NCI-H748 treated with DMSO at 0.1 percent for 48 hours (cell line): ENCODE measurements at places on chromosomes 1 and 21.

DNA sequence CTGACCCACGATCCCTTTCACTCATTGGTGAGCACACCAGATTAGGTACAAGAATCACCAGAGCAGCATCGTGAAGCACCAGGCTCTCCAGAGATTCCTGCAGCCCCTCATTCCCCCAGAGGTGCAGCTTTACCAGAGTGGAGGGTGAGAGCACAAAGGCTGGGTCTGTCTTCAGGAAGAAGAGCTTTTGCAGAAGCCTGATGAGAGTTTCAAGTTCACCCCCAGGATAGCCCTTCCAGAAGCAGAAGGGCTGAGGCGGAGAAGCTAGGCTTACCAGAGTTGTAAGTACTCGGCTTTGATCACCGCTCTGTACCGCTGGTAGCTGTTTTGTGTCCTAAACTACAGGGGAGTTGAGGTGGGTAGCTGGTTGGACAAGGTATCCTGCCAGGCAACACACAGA, 3.1 kb downstream of the TSSK3 start:
- no peak for DNase-seq

DNA sequence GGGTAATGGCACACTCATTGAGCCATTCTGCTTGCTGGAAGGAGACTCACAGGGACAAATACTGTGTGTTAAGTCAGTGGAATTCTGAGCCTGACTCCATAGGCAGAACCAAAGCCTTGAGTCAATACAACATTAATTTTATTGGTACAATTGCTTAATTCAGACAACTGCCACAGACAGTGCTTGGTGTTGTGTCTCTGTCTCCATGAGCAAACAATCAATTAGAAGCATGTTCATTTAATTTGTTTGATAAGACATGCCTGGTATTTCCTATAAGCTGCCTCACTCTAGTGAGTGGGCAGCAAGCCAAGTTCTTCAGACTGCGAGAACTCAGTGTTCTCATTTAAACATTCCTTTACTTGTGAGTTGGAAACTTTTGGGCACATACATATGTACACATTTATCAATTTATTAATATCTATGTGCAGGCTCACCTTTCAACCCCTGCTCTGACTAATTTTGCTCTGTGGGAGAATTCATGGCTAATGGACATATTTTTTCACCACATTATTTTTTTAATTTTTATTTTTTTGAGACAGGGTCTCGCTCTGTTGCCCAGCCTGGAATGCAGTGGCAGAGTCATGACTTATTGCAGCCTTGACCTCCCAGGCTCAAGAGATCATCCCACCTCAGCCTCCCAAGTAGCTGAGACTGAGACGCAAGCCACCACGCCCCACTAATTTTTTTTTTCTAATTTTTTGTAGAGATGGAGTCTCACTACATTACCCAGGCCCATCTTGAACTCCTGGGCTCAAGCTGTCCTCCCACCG, 4.5 kb upstream of the SRSF10 start:
- no peak for DNase-seq

DNA sequence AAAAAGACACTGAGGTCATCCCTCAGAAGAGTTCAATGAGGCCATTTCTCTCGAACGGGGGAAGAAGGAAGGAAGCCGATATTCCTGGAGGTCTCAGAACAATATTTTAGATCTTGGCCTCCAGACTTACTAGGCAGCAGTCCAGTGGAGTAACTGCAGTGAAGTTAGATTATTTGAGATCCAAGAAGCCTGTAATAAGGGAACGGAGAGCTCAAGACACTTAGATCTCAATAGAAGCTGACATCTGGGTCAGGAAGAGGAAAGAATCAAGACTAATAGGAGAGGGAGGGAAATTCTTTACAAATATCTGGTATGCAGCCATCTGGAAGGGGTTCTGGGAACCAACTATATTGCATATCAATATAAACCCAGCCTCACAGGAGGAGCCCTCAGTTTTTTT, 13.6 kb upstream of the ENAH start:
- DNase-seq = no peak

GRCh38 chr1:35477870-35478269, 79.3 kb downstream of the KIAA0319L start:
- DNase-seq = no peak

DNA sequence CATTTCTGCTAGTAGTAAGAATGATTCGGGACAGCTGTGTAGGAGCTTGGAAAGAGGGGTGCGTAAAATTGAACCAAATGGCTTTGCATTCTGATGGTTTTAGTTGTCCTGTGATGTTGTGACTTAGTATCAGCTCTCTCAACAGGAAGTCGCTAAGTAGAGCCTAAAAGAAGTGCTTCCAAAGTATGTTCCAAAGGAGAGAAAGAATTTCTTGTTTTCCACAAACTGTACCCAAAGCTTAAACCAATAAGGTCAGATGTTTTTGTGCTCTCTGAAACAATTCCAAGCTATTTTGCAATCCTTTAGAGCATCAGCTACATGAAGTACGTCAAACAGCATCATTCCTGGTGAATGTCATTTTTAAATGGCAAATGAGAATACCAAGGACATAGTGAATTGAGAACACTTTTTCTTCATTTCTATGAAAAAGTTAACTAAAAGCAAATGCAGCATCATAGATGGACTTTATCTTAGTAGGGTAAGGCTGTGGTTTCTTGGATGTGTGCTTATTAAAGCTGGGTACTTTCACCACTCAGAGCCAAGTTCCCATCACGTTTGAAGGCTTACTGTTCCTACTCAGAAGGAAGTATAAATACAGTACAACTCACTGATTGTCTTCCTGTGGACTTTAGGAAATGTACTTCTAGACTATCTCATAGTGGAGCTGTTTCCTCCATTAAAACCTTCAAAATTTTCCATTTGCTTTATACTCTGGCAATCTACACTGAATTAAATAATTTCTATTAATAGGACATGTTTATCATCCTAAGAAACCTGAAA, 148.6 kb downstream of the C1orf21 start:
- DNase-seq = no peak

DNA sequence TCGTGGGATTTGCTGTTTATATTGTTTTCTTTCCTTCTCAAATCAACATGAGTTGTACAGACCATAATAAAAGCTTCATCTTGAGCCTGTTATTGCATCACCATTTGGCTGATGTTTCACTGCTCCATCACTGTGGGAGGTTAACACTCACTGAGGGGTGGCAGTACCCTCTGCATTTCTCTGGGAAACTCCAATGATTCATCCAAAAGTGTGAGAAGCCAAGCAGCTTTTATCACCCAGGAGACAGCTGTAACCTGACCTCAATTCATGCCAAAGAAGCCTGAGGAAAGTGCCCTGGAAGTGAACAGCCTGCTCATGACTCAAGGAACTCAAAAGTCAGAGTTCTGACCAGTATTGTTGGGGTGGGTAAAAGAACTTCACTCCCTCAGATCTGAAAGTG, 84.1 kb downstream of the GPR88 start:
- no peak for DNase-seq

DNA sequence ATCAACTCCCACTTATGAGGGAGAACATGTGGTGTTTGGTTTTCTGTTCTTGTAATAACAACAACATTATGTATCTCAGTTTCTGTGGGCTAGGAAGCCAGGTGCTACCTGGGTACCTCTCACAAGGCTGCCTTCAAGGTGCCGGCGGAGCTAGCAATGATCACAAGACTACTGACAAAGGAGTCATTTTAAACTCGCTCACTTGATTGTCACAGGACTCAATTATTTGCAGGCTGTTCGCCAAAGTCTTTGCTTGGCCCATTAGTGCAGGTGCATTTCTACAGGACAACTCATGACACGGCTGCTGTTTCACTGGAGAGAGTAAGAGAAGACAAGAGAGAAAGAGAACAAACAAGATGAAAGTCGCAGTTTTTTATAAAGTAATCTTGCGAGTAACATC, 1237.4 kb upstream of the TMPRSS15 start:
- no peak for DNase-seq

DNA sequence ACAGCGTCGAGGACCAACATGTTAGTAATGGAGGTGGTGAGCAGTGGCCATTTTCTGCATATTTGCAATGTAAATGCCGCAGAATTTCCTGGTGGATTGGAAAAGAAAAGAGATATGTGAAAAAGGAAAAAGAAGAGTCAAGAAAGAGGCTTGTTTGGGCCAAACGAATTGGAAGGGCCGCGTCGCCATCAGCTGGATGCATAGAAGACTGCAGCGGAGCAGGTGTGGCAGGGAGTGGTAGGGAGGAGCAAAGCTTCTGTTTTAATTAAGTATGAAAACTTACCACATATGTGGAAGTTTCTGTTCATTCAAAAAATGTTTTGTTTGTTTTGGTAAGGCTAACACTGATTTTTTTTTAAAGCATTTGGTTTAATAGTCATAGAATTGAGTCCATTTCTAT, 690.7 kb downstream of the NCAM2 start:
- peak; percentile 37 for DNase-seq

DNA sequence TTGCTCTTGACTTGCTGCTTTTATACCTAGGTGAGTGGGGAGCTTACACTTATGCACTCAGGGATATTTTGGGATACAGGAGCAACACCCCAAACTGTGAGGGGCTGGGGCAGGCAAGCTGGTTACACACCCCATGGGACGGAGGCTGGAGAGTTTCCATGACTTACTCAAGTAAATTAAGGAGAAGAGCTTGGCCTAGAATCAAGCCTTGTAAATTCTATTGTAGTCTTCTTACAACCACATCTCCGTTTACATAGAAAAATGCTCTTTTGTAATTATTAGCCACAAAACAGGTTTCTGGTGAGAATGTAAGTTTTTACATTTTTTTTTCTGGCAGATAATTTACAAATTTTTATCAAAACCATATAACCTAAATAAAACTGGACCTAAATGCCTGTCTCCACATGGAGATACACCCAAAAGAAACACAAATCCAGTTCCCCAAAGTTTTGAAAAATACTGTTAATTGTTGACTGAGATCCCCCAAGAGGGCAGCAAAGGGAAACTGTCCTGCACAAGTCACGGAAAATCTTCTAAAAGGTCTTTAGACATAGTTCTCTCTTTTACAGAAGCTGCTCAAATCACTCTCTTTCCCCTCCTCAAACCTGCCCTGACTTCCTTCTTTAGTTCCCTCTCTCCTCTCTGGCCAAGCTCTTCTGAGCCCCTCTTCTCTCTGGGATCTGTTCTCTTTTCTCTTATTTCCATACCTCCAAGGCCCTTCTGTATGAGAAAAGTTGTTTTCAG, 134.0 kb downstream of the HIVEP3 start:
- DNase-seq = no peak

- DNase-seq = no peak
Measured at GRCh38 chr1:105700723-105701122, 1355.8 kb upstream of the PRMT6 start.

DNA sequence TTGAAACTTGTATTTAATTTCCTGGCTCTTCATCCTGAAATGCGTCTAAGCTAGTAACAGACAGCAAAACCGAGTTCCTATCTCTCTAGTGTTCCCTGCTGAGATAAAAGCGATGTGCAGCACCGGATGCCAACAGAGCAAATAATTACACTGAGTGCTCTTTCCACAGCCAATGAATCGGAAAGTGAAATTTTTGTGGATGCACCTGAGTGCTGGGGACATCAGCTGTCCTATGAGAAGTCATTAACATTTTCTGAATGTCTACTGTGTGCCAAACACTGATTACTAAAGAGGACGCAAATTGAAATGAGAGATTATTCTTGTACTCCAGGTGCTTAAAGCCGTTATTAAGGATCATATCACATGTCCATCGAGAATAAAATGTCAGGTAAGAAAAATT, 278.0 kb downstream of the RGS7 start:
- peak; percentile 64 for DNase-seq

DNA sequence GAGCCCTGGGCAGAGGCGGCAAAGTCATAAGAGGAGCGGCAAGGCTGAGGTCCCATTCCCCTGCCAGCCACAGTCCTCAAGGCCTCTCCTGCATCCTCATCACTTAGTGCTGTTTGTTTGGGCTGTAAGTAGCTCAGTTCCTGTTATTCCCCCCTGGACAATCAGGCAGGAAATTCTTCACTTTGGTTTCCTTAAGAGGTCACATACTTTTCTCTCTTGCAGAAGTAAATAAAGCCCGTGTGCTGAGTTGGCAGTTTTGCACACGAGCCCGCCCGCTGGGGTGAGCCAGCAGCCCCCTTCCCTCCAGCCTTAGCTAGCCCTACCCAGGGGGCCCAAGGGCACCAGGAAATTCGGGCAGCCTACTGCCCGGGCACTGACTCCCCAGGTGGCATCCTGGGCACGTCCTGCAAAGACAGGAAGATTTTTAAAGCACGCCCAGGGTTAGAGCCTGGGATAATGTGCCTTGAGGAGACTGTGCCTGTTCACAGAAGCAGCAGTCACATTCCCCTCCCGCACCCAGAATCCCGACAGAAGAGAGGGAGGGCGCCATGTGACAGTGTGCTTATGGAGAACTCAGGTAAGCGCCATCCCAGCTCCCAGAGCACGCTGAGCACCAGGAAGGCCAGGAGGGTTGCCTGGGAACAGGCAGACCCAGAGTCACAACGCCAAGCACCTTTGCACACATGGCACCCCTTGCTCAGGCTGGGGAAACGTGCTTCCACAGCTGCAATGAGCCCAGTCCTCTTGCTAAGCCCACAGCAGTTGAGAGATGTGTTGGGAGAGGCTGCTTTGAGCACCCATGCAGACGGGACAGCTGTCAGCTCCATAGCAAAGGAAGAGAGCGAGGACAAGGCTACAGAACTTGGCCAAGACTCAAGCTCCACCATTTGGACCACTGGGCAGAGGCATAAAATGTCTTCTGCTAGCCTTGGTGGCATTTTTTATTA, 144.5 kb upstream of the TMEM51 start:
- no peak for DNase-seq

- DNase-seq = no peak
Measured at GRCh38 chr1:159077120-159077961, 775 bp upstream of the AIM2 start.

- DNase-seq = no peak
Measured at GRCh38 chr1:160104486-160104885, 6.1 kb upstream of the IGSF8 start.

- DNase-seq = no peak
Measured at GRCh38 chr1:74613894-74614293, 59.7 kb downstream of the ERICH3 start.

DNA sequence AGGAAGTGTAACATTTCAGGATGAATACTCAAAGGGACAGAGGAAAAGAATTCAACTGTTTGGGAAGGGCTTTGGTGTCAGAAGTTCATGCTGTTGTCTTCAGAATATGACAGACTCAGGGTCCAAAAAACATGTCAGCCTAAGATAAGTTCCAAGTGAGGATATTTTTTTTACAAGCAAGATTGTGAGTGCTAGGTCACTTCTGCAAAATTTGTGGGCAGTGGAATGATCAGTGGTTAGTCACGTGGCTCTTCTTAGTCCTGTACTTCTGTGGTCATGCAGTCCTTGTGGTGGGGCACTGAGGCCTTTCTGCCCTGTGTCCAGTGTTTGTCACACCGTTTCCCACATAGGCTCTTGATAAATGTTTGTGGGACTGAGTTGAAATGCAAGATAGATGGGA, 5.2 kb downstream of the RGL1 start:
- no peak for DNase-seq

GRCh38 chr1:240309769-240310168, 218.1 kb downstream of the FMN2 start:
- DNase-seq = no peak

DNA sequence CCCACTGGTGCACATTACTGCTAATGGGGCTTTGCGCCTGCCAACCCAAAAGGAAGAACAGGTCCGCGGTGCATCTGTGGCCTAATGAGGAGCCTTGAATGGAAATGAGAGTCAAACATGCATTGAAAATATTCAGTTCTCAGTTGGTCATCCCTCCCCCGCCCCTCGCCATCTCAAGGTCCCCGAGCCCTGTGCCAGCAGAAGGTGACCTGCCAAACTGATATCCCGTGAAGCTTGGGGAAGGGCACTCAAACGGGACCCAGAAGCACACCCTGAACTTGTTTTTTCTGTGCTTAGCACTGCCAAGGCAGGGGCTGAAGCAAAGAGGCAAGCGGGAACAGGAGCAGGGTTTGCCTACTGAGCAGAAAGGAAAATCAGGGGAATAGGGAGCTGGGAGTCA, 67.9 kb upstream of the ZNF648 start:
- no peak for DNase-seq

- DNase-seq = peak; percentile 36
Measured at GRCh38 chr1:209585672-209586071, 2.2 kb downstream of the CAMK1G start.
